Pulmonary artery endothelial cell (primary cell): ENCODE measurements at places on chromosomes 4 and X. TPM values are rescaled to one million over a fixed set of nuclear protein-coding genes. Genes with fewer than 3 reads are reported as not detected.

DNA sequence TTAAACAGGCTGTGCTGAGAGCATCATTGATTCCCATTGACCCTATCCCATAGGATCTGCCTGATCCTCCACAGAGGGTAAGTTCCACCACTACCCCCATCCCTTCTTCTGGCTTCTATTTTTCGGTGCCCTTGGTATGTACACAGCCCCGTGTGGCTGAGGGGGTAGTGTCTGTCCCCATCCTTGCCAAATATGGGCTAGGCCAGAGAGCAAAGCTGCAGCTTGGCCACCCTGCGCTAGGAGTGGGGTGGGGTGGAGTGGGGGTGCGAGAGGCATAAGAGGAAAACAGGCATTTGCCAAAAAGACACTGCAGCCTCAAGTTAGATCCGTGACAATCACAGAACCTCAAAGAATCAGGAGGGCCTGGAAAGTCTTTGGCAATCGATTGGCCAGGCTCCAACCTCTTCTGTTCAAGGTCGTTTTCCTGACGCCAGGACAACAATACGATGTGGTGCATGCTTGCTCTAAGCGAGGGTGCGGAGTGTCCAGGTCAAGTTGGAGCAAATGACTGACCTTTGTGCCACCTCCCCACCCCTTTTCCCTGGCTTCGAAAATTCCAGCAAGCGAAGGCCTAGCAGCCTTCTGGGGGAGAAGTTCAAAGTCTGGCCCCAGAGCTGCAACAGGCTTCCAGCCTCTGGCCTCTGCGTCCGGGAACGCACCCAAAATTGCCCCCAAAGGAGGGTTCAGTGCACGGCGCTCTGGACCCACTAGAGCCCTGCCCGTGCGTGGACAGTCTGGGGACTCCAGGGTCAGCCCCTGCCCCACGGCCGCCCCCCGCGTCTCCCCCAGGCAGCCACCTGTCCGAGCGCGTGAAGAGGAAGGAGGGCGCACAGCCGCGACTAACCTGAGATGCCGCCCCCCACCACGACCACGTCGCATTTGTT lies 598 bp downstream of the MAOB start:
- no peak for DNase-seq

GRCh38 chr4:112196461-112196860 lies 35.1 kb upstream of the AP1AR start:
- no peak for DNase-seq

- no peak for DNase-seq
Measured at GRCh38 chrX:150213481-150214030, 149.6 kb upstream of the MAMLD1 start.

- no peak for DNase-seq
Measured at GRCh38 chr4:17153572-17153971, 255.1 kb upstream of the LDB2 start.

DNA sequence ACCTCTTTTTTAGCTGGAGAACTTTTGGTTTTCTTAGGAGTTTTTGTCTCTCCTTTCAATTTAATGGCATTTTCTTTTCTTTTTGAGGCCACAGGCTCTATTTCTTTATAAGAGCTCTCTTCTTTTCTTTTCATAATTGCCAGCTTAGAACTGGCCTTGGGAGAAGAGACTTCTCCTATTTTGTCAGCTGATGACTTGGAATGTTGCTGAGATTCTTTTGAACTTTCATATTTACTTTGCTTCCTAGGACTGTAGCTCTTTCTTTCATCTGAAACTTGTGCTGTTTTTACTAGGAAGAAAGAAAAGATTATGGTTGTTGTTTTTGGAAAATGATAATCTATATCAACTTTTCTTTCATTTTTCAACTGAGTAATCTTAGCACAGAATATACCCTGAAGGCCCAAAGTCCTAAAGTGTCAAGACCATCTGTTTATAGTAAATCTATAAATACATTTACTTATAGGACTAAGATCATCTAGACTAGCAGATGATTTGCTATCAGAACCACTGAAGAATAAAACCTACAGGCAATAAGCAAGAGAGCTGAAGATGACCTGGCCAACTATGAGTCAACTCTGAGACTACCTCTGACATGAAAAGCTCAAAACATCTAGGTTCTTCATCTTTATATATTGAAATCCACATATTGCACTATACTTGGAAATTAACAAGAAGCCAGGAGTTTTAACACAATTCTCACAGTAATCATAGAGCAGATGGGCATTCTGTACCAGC lies 45.6 kb downstream of the RFC1 start:
- DNase-seq, result no peak

DNA sequence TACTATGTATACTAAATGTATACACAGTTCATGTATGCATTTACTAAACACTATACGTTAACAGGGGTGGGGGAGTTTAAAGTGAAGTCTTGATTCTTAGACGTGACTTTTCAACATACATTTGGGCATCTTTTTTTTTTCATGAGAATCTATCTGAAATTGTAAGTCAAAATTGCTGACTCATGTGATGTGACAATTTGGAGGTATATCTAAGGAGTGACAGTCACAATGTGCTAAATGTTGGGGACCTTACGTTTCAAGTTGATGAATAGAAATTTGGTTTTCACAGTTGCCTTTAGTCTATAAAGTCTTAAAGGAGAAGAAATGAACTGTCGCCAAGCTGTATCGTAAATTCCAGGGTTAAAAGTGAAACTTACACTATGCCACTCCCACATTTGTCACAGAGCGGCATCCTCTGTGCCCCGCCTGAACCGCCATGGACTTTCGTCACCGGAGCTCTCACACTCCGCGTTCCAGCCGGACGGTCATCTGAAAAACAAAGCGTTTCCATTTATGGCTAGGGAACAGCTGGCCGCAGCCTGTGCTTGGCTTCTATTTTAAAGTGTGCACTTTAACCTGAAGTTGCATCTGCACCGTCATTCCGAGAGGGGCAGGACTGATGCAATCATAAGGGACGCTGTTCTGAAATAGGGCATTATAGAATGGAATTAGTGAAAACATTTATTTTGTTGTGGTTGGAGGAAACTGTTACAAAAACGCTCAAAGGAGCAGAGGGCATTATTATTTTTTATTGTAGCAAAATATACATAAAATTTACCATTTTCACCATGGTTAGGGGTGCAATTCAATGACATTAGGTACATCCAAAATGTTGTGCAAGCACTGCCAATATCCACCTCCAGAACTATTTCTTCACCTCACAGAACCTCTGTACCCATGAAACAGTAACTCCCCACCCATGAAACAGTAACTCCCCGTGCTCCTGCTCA lies 30.9 kb downstream of the PDLIM3 start:
- no peak for DNase-seq

DNA sequence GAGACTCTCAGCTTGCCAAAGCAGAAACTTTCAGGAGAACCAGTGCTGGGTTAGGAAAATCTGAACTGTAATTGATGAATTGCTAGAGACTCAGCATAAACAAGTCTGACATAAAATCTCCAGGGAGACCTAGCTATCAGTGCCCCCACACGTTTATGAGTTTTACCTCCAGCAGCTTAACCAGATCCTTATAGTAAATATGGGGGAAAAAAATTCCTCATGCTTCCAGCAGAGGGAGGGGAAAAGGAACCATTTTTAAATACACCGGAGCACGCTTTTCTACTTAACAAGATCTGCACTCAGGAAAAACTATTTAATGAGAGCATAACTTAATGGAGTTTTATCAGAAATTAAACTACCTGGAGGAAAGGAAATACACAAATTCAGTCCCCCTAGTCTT lies 1040.7 kb upstream of the INTU start:
- no peak for DNase-seq

DNA sequence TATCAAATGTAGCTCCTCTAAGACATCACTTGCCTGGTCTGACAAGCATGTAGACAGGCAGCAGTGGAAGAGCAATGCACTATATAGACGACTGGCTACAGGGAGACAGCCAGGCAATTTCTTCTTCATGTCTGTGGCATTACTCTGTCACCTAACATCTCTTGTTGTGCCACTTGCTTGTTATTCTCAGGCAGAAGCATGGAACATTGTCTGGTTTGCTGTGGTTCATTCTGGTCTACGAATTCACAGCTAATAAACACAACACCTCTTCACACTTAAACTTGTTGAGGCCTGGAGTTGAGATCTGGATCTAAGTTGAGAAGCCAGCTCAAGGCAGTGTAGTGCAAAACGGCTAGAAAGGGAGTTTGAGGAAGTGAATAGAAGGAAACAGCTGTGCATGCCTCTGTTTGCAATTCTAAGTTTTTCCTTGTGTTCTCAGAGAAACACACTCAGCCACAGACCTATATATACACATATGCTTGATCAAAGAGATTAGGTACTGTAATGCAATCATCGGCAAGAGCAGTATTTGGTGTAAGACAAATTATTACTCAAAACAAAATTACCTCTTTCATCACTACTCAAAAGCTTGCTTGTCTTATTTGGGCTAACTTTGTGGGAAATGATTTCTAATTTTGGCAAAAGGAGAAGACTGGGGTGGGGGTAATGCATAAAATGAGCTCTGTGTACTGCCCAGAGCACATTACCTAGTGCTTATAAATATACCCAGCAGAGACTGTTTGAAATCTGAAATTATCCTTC lies 243.8 kb downstream of the PPP3CA start:
- DNase-seq, result peak; percentile 43

DNA sequence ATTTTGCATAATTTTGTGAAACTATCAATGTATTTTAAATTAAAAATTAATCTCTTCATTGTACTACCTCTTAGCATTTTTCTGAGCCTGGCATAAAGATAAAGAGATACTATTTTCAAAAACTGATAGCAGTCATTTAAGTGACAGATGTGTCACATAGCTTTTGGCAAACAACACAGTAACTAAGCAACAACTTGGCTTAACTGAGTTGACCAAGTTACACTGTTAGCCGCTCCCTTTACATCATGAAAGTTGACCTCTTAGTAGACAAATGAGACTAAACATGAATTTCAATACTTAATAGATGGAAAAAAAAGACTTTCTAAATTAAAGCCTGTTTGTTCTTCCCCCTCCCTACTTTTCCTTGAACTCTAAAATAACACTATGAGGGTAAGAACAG lies 62.0 kb downstream of the ATP8A1 start:
- DNase-seq, result no peak

GRCh38 chr4:83851261-83852084 lies 315.6 kb downstream of the GPAT3 start:
- no peak for DNase-seq

DNA sequence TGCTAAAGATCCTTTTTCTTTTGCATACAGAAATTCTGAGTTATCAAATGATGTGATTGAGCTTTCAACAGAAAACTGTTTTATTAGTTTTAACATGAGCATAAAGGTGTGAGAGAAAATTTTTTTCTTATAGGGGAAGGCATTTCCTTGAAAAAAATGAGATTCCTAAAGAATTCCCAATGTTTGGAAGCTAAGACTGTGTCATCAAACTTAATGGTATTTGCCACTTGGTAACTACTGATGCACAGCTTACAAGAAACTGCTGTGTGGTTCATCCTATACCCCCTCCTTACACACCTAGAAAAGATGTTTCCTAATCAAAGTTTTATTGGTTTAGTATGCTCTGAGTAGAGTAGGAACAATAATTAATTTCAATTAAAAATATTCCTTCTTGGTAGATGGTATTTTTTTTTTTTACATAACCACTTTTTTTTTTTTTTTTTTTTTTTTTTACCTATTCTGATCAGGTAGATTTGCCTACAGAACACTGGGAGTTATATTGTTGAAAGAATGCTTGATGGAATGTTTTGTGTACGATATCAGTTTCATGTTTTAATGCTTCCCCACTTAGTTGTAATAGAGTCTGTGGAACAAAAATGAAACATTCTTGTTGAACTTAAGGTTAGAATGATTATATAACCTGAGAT lies 6.0 kb downstream of the PTPN13 start:
- no peak for DNase-seq

DNA sequence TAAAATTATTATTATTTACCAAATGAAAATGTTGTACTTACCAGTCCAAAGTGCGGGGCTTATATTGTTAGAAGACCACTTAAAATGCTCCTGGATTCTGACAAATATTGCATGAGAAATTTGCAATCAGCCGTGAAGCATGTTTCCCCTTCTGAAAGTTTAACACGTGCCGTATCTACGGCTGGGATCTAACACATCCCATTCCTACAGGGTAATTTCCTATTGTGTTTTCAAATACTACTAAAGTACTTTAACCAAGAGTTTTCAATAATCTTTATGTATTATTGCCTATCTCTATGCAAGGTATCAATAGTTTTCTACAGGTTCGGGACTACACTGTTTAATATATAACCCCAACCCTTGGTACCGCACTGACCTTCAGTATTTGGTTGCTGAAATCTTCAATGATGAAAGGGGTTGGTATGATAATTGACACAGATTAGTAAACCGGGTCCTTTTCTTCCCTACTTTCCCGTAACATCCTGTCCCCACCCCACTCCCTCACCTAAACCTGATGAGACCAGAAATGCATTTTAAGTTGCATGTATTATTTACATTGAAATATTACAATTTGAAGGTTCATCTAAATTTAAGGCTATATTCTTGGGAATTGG lies 795 bp upstream of the BRWD3 start:
- DNase-seq, result no peak

DNA sequence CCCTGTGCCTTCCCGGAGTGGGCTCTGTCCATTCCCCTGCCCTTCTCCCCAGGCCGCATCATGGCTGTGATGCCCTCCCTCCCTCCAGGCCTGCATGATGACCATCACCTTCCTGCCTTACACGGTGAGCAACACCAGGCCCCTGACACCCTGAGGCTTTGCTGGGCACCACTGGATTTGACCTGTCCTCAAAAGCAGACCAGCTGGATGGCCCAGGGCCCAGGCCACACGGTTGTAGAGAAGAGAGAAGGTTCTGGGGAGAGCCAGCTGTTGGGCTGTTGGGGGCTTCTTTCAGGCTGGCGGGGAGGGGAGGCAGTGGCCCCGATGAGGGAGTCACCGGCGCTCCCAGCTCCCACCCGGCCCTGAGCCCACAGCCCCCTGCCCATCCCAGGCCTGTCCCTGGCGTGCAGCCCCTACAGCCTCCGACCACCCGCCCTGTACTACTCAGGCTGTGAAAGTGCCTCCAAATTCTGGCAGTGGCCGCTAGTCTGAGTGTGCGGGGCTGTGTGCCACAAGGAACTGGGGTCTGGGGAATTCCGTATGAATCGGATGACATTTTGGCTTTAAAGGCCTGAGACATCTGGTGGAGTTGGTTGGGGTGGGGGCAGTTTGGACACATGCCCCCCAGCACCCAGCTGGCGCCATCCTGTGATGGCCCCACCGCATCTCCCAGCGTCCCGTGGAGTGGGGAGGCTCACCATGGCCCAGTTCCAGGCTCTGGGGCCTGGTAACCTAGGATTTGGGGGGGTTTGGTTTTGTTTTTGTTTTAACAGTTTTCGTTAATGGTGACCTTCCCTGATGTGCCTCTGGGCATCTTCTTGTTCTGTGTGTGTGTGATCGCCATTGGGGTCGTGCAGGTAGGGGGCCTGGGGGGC lies 19.6 kb downstream of the TMEM175 start:
- no peak for DNase-seq

GRCh38 chr4:17933126-17933525 lies 88.4 kb downstream of the LCORL start:
- no peak for DNase-seq

Gene RAB39B
- total RNA-seq, result 0.07 TPM in 1 of 2 replicates, not detected in the other

Gene CSN1S1
- total RNA-seq, result not detected in 2 replicates

Gene NAP1L5
- 6.2 and 8.3 TPM in 2 replicates for total RNA-seq

Gene CACNA1F
- not detected in 2 replicates for total RNA-seq

Gene PITX2
- 0.26 TPM in 1 of 2 replicates, not detected in the other for total RNA-seq

Gene DDX60
- 18.1 and 23.3 TPM in 2 replicates for total RNA-seq

Gene DCAF8L2
- total RNA-seq, result 0.40 TPM in 1 of 2 replicates, not detected in the other

Gene OTUD5
- total RNA-seq, result 26.7 and 30.5 TPM in 2 replicates
